ENCODE measurements at places on chromosomes 6 and 20. TPM values are rescaled to one million over a fixed set of nuclear protein-coding genes. Genes with fewer than 3 reads are reported as not detected.

DNA sequence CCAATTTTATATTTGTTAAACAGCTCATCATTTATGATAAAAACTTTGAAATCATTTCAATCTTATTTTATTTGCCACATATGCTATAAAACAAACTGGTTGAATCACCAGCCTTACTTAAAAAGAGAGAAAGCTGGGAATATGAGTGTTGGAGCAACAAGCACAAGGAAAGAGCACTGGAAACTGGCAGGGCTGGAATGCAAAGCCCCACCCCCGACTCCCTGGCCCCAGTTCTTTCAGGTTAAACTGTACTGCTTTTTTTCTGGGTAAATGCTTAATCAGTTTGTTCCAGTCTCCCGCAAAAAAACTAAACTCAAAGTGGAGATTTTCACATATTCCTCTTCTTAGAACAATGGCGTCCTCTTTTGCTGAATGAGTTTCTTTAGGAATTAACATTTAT lies 433.8 kb upstream of the NOX3 start:
- DNase-seq, result no peak

DNA sequence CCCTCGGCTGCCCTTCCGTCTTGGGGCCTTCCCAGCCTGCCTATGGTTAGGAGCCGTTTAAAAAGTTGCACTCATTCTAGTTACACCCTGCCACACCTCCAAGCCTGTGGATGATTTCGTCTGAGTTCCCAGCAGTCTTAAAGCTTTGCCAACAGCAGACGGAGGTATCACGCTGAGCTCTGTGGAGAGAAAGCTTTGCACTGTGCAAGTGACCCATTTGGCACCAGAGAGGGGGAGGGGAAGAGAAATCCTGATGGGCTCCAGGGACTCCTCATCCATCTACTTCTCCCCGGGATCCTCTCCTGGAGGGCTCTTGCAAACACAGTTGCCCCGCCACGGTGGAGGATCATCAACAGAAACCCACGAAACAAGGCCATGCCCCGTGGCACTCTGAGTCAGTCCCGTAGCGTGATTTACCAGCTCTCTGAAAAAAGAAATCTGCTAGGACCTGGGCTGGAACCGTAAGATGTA lies 98.8 kb upstream of the CITED2 start:
- DNase-seq, result peak; percentile 53

DNA sequence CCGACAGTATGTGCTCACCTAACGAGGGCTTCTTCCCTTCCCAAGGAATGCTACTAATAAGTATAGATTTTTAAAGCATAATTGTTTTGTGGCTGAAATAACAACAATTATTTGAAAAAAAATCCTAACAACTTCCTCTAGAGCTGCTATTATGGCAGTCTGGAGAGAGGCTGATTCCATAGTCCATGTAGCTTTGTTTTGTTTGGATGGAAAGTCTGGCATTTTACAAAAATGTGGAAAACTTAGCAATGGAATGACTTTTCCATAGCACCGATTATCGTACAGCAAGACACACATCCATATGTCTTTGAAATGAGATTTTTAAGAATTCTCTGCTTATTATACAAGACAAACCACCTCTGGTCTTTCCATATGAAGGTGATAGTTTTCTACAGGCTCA lies 252.4 kb upstream of the TAB2 start:
- DNase-seq, result no peak

PRSS35 gene
- polyA plus RNA-seq, result not detected

- DNase-seq, result peak; percentile 24
Observed at GRCh38 chr6:128806261-128806660, 76.7 kb upstream of the LAMA2 start.

ZHX3 gene
- polyA plus RNA-seq, result 9.8 TPM

OPRL1 gene
- 0.53 TPM for polyA plus RNA-seq

DNA sequence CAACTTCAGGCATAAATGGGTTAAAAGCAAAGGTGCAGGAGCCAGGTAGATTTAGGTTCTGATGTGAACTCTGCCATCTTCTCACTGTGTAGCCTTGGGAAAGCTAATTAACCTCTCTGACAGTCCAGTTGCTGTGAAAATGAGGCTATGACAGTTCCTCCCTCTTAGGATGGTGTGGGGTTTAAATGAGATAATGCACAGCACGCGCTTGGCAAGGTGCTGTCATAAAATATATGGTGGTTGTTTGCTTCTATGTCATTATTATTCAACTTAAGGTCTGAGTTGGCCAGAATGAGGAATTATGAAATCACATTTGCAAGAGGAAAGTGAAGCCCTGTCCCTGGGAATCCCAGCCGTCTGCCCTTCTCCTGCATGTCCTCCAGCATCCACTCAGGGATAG lies 15.5 kb upstream of the BCAS1 start:
- DNase-seq, result peak; percentile 71

GRCh38 chr20:61487346-61487996 lies 235.4 kb downstream of the CDH4 start:
- DNase-seq, result no peak

GRCh38 chr20:12327205-12327604 lies 409.5 kb downstream of the BTBD3 start:
- no peak for DNase-seq

- DNase-seq, result peak; percentile 9
Observed at GRCh38 chr6:112931832-112932231, 584.7 kb downstream of the RFPL4B start.

DNA sequence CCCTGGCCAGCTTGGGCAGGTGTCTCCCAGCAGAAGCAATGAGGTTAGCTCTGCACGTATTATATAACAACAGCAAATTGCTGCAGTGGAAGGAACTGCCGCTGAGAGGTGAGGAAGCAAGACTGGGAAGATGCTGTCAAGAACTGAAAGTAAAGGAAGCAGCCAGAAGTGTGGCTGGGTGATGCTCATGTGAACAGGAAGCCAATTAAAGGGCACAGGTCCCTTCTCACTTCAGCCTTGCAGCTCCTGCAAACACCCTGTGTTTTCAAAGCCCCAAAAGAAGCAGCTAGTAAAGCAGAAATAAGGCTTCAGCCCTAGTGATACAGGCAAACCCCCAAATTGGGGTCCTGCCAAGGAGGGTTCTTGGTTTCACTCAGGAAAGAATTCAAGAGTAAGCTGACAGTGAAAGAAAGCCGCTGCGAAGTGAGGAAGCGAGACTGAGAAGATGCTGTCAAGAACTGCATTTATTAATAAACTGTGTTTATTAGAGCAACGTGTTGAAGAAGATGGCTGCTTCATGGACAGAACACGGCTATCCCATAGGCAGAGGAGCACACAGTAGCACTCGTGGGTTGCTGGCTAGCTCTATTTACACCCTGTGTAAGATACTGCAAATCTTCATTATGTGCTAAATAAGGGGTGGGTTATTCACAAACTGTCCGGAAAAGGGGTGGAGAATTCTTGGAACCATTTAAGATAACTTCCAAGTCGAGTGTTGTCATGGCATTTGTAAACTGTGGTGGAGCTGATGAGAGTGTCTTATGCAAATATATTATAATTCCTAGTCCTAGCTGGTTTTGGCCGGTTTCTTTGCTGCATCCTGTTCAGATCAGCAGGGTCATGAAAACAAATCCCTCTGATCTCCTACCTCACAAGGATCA lies 152.2 kb downstream of the LINC00237 start:
- DNase-seq, result no peak

DNA sequence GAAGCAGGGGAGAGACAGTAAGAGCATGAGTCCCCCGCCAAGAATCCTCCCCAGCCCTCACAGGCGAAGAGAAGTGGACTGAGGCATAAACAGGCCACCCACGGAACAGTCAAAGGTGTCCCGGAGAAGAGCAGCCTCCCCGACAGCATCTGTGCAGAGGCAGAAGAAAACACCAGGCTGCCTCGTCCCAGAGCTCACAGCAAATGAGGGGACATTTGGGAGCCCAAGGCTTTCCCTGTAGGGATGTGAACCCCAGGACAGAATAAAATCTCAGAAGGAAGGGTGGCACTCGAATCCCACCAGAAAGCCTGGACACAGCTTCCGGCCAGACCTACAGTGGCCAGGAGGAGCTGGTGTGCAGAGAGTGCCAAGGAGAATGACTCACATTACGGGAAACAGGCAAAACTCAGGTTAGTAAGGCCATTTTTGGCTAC lies 90.4 kb downstream of the DLL1 start:
- DNase-seq, result peak; percentile 55

- no peak for DNase-seq
Observed at GRCh38 chr20:13934992-13935894, 55.2 kb downstream of the SEL1L2 start.

DNA sequence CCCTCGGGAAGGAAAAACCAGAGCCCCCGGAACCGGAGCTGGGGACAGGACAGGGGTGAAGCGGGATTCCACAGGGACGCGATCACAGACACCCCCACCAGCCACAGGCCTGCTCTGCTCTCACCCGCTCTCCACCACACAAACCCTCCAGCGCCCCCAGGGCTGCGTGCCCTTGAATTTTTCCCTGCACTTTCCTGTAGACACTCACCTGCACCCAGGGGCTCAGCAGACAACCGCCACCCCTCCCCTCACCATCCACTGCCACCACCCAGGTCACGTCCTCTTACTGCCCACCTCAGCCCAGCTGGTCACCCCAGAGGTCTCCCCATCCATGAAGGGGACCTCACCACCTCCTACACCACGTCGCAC lies 631 bp downstream of the ULBP2 start:
- peak; percentile 41 for DNase-seq

GRCh38 chr6:134010400-134010799 lies 42.0 kb downstream of the SLC2A12 start:
- DNase-seq, result no peak

GRCh38 chr6:23213193-23213592 lies 643.8 kb downstream of the HDGFL1 start:
- peak; percentile 38 for DNase-seq

TRIM26 gene
- 24.7 TPM for polyA plus RNA-seq

ECT2L gene
- polyA plus RNA-seq, result not detected

PRL gene
- 1.2 TPM for polyA plus RNA-seq

GRCh38 chr6:45327956-45328522 lies at the start of gene RUNX2:
Gene RUNX2 (plus strand): TSS chr6:45328330. CDS start chr6:45328727, 397 bp downstream.
- DNase-seq, result peak; percentile 83

DNA sequence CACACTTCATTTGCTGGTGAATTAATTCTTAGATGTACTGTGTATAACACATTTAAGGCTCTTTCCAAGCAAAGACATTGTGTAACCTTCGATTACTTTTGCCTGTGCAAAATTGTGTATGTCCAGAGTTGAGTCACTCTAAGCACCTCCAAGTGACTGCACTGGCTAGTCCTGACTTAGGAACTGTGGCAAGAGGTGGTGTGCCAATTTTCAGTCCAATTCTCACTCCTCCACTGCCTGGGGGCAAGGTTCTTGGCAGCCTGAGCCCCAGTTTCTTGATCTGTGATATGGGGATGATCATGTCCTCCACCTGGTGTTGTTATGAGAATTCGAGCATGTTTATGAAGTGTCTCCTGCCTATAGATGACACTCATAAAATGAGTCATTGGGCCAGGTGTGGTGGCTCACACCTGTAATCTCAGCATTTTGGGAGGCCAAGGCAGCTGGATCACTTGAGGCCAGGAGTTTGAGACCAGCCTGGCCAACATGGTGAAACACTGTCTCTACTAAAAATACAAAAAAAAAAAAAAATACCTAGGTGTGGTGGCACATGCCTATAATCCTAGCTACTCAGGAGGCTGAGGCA lies 105.3 kb upstream of the CDYL start:
- peak; percentile 14 for DNase-seq

PLCG1 gene
- polyA plus RNA-seq, result 8.3 TPM

- no peak for DNase-seq
Observed at GRCh38 chr6:38877721-38878120, 162.6 kb downstream of the DNAH8 start.

SLC35D3 gene
- polyA plus RNA-seq, result not detected

DNA sequence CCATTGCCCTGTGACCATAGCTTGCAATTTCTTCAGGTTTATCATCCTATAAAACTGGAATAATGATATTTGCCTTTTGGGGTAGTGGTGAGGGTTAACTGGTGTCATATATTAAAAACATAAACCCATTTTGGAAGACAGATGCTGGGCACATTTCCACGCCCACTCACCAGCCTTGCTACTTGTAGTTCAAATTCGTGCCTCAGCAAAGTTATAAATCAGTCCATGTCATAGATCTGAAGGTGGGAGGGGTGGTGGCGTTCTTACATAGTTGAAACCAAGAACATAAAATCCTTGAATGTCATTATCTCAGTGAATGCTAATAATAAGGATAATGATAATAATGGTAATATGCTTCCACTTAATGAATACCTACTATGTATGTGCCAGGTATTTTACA lies 9.4 kb upstream of the ELMO2 start:
- DNase-seq, result no peak

FKBP1C gene
- polyA plus RNA-seq, result 1.6 TPM

ASIP gene
- polyA plus RNA-seq, result not detected

FAM83C gene
- polyA plus RNA-seq, result not detected

NRN1 gene
- polyA plus RNA-seq, result 50.5 TPM

GRCh38 chr20:49446808-49447207 lies 35.7 kb downstream of the KCNB1 start:
- peak; percentile 27 for DNase-seq

DNA sequence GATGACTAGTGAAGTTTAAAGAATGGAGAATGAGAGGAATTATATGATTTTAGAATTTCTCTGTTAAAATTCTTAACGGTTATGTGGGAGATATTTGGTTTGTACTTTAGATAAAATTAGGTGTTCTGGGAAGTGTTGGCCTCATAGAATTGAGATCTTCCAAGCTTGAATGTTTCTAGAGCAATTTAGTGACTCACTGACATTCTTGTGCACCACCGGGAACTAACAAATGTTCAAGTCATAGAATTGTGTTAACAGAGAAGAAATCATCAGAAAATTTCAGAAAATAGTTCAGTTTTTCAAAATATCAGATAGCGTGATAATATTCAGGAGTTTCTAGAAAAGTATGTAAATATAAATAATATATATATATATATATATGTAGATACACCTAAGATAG lies 67.9 kb upstream of the BMP5 start:
- DNase-seq, result peak; percentile 77

DNA sequence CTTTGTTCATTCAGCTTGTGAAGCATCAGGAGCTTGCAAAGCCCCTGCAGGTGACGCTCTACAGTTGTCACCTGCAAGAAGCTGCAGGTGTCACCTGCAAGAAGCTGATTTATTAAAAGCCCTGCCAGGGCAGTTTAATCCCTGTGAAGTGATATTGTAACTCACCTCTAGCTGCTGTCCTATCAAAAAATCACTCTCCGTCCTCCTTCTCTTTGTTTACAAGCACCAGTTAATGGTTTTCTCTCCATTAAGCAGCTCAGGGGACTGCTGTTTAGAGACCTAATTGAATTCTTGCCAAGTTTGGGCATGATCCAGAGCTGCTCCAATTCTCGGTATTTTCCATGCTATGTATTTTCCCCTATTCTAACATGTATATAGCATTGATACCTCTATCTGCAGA lies 345.9 kb downstream of the ARHGAP18 start:
- DNase-seq, result no peak

GRCh38 chr6:15259766-15260098 lies 13.9 kb downstream of the JARID2 start:
- DNase-seq, result peak; percentile 52

- DNase-seq, result no peak
Observed at GRCh38 chr6:116575227-116575626, 3.9 kb downstream of the RWDD1 start.

CD93 gene
- polyA plus RNA-seq, result not detected

Data from GM23248 (cell line).